ENCODE measurements at places on chromosomes 2 and 18. TPM values are rescaled to one million over a fixed set of nuclear protein-coding genes. Genes with fewer than 3 reads are reported as not detected.

SAG gene
- polyA plus RNA-seq: 0.13 TPM

DNA sequence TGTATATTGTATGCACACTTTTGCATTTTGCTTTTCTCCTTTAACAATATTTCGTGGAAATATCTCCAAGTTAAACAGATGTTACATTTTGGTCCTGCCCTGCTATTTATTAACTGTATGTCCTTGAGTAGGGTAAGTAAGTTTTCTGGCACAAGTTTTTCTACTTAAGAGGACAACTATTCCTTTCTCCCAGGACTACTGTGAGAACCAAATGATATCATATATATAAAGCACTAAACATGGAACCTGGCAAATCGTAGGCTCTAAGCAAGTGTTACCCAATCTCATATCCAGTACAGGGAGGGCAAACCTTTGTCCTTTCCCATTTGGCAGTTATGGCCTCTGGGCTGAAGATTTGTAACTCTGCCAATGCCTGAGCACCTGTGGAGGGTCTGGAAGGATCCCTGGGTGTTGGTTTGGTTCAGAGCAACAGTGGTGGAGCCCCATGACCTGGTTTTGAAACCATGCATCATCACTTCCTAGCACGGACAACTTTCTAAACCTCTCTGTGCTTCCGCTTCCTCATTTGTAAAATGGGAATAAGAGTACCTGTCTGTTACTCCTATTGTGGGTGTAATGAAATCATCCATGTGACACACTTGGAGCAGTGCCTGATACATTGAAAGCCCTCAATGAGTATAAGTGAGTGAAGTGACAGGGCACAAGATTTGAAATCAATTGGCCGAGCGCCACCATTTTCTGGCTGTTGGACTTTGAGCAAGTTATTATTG lies 28.3 kb upstream of the ICOS start:
- DNase-seq: peak; percentile 65

WIPF1 gene
- polyA plus RNA-seq: 39.6 TPM

DNA sequence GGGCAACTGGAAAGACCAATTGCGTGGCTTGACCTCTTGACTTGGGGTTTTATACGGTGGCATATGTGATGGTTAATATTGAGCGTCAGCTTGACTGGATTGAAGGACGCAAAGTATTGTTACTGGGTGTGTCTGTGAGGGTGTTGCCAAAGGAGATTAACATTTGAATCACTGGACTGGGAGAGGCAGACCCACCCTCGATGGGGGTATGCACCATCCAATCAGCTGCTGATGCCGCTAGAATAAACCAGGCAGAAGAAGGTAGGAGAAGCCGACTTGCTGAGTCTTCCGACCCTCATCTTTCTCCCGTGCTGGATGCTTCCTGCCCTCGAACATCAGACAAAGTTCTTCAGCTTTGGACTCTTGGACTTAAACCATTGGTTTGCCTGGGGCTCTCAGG lies 34.2 kb upstream of the YPEL5 start:
- DNase-seq: no peak

DNA sequence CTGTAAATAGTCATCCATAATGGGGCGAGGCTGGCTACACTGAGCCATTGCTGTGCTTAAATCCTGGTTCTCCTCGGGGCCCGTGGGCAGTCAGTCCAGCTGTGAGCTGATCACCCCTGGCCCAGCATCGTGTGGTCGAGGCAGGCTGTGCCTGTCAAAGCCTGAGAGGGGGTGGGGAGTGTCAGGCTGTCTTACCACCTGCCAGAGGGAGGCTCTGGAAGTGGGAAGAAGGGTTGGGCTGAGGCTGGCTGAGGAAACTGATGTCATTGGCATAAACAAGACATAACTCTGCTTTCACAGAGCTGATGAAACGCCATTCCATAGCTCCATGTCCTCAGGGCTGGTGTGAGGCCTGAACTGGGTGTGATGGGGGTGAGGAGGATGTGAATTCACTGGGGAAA lies 49.7 kb downstream of the KLHL29 start:
- no peak for DNase-seq

GRCh38 chr2:47346107-47346506 lies 56.8 kb upstream of the MSH2 start:
- no peak for DNase-seq

RAB6C gene
- polyA plus RNA-seq: not detected

REG3G gene
- not detected for polyA plus RNA-seq

- peak; percentile 88 for DNase-seq
Observed at GRCh38 chr2:174603280-174603679, 5.7 kb upstream of the WIPF1 start.

GLB1L gene
- 8.7 TPM for polyA plus RNA-seq

COLEC11 gene
- not detected for polyA plus RNA-seq

- DNase-seq: peak; percentile 87
Observed at GRCh38 chr2:1816414-1816911, 72.1 kb upstream of the PXDN start.

DNA sequence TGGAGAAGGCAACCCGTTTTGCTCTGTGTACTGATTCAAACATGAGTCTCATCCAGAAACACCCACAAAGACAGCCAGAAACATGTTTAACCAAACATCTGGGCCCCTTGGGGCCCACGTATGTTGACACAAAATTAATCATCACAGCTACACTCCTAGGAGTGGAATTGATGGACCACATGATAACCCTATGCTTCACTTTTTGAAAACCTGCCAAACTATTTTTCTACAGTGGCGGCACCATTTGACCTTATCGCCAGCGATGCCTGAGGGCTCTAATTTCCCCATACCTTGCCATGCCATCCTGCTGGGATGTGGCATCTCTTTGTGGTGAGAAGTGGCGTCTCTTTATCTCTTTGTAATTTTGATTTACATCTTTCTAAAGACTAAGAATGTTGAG lies 38.5 kb downstream of the PSMG2 start:
- DNase-seq: no peak

Data from muscle of leg (tissue), 16 donors.